ENCODE measurements at places on chromosomes 5 and 9. TPM values are rescaled to one million over a fixed set of nuclear protein-coding genes. Genes with fewer than 3 reads are reported as not detected.
A peak's percentile ranks its signal among the peaks of the same experiment; 100 is the strongest.

GRCh38 chr5:60473654-60474053 is 226.3 kb downstream of the DEPDC1B start:
- H3K36me3 ChIP-seq = no peaks in the 10 kb centered on the region
- no peak for DNase-seq
- no peaks in the 10 kb centered on the region for H3K27me3 ChIP-seq
- H3K27ac ChIP-seq = no peak overlapping the region
- no peaks in the 10 kb centered on the region for H3K4me1 ChIP-seq

DNA sequence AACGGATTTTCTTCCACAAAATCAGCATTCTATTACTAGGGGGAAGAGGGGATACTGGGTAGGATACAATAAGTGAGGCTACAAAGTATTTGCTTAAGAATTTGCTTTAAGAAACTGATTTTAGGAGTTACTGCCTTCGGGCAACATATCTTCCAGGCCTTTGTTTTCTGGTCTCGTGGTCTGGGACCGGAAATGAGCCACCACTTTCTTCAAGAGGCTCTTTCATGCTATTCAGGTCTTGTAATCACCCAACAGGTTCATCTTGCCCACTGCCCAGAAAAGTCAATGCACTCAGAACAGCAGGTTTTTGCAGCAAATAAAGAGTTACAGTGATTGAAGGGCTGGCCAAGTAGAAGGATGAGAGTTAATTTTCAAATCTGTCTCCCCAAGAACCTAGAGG is 6.6 kb upstream of the AOPEP start:
- no peaks in the 10 kb centered on the region for H3K27me3 ChIP-seq
- no peaks in the 10 kb centered on the region for H3K36me3 ChIP-seq
- H3K4me1 ChIP-seq = peaks cover 13% of the 10 kb centered on the region
- no peak overlapping the region for H3K27ac ChIP-seq
- H3K4me3 ChIP-seq = no peak overlapping the region

DNA sequence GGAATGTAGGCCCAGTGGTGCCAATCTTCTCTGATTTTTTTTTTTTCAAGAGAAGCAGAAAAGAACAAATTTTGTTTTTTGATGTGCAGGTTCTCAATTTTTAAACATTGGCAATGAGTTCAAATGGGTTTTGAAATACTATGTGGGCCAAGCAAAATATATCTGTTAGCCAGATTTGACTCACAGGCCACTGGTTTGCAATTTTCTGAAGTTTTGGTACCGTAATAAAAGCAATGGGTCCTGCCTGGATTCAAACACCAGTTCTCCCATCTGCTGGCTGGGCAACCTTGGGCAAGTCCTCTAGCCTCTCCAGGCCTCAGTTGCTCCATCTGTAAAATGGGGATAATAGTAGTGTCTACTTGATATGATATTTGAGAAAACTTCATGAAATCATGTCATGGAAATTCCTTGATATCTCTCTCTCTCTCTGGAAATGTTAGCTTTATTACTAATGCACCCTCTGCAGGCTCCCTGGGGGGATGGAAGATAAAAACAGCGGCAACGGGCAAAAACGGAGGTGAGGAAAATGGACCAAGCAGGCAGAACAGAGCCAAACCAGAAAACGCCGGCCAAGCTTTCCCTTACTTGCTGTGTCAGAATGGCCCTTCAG is 63.4 kb downstream of the SMIM23 start:
- H3K4me1 ChIP-seq = no peaks in the 10 kb centered on the region
- H3K4me3 ChIP-seq = no peak overlapping the region
- no peak for DNase-seq
- H3K27me3 ChIP-seq = peaks cover 3% of the 10 kb centered on the region

GRCh38 chr9:7533376-7534090 is 266.0 kb downstream of the DMAC1 start:
- peaks cover 1% of the 10 kb centered on the region for H3K27me3 ChIP-seq
- no peaks in the 10 kb centered on the region for H3K36me3 ChIP-seq
- H3K4me1 ChIP-seq = no peaks in the 10 kb centered on the region

FOXD4L6 gene
- not detected for total RNA-seq

DNA sequence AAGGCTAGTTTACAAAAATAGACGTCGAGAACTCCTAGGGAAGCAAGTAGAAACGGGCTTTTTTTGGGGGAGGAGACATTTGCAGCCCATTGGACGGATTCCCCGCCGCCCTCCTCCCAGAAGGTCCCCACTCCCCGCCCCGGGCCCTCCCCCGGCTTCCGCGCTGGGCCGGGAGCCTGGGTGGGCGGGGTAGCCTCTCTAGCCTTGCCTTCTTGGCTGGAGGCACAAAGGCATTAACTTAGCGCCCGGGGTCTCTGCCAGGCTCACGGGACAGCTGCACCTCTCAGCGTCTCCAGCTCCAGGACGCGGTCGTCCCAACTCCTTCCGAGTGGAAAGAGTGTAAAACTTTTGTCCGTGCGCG is at the start of gene DMRTA1:
TSS of gene DMRTA1 (plus strand) at position 236 of the 361 bp plus-strand sequence. CDS start 242 bp downstream, outside the sequence.
- peak within 1 kb of the TSS; percentile 65 for H3K4me3 ChIP-seq
- H3K27ac ChIP-seq = no peak within 1 kb of the TSS
- no peak for DNase-seq
- H3K4me1 ChIP-seq = peaks cover 5% of the 10 kb centered on the region

GRCh38 chr5:79806741-79807140 is 117.1 kb downstream of the CMYA5 start:
- DNase-seq = no peak
- H3K4me3 ChIP-seq = no peak overlapping the region
- no peak overlapping the region for H3K27ac ChIP-seq
- no peaks in the 10 kb centered on the region for H3K36me3 ChIP-seq
- no peaks in the 10 kb centered on the region for H3K4me1 ChIP-seq

GRCh38 chr5:119808024-119808423 is 178.7 kb downstream of the FAM170A start:
- H3K27ac ChIP-seq = no peak overlapping the region
- no peak overlapping the region for H3K4me3 ChIP-seq
- no peaks in the 10 kb centered on the region for H3K36me3 ChIP-seq
- DNase-seq = no peak
- H3K27me3 ChIP-seq = no peaks in the 10 kb centered on the region

DNA sequence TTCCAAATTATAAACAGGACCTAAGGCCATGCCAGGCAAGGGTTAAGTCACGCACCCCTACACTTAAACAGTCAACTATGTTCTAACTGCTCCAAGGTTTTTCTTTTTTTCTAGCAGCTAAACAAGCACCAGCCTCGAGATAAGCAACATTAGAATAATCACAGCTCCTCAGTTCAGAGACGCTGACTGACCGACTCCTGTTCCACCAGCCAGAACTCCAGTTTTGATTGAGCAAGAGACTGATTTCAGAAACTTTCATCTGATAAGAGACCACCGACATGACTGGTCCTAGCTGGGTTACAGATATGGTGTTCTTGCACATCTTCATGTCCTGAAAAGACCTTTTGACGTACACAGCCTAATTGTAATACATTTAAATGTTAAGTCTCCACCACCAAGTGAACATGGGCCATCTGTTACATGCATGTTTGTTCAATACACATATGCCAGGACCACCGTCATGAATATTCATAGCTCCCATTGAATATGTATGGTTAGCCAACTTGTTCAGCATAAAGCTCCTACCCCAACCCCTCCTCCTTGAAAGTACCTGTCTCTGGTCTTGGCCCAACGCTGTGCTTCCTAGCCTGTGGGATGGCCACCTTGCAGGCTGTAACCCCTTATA is 23.7 kb upstream of the OTULINL start:
- no peaks in the 10 kb centered on the region for H3K4me1 ChIP-seq
- no peak overlapping the region for H3K27ac ChIP-seq
- H3K36me3 ChIP-seq = no peaks in the 10 kb centered on the region
- DNase-seq = no peak
- no peak overlapping the region for H3K4me3 ChIP-seq
- H3K27me3 ChIP-seq = peaks cover 49% of the 10 kb centered on the region

NR6A1 gene
- 0.12 TPM for total RNA-seq

IFNB1 gene
- total RNA-seq = not detected

All from HFFc6 (cell line).